Brain microvascular endothelial cell (primary cell): ENCODE measurements at places on chromosomes 12 and 14.

- no peak for DNase-seq
These were observed 4.5 kb downstream of the KRT83 start for GRCh38 chr12:52316701-52317100.

GRCh38 chr12:64125913-64126312 lies 96.2 kb downstream of the KICS2 start:
- no peak for DNase-seq

DNA sequence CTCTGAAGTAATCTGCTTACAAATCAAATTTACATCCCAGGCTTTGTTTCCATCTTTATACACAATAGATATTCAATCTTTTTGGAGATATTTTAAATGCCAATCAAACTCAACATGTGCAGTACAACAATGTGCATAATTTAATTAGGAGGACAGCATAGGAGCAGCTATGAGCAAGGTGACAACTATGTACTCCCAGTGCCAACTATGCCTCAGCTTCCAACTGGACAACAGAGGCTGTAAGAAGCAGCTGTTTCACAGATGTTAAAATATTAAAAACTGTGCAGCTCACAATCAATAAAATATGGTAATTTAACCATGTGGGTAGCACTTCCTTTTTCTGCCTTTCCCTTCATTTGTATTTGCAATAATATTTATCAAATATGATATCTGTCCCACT lies 99.9 kb downstream of the ST8SIA1 start:
- peak; percentile 23 for DNase-seq

DNA sequence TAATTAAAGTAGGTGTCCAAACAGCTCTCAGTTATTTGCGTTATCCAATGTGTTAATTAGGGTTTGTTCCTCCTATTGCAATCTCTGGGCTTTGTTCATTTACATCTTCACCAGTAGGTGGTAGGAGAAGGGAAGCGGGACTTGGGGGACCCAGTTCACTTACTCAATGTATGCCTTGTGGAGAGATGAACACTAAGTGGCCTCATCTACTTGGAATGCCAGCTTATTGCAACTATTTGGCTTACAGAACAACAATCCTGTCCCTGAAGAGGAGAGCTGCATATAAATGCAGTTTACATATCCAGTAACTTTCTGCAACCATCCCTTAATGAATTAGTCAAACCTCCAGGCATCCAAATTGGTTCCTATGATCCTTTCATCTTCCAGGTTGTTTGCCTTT lies 417.1 kb upstream of the CCDC196 start:
- DNase-seq: no peak

DNA sequence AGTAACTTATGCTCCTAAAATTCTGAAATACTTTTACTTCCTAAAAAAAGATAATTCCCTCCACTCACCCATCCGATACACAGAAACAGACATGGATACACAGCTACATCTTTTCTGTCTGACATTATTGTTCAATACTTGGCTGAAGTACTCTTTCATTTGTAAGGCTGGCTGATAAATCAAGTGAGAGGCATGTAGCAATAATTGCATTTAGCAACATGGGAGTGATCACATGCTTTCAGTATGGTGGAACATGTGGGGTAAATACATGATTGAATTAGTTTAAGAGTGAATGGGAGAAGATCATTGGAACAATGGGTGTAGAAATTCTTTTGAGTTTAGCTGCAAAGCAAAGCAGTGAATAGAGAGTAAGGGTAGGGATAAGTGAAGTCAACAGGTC lies 25.6 kb downstream of the PTPRQ start:
- DNase-seq: no peak

GRCh38 chr14:68427550-68427890 lies 365.3 kb downstream of the ZFP36L1 start:
- no peak for DNase-seq

GRCh38 chr14:77579065-77579464 lies 37.4 kb downstream of the SPTLC2 start:
- DNase-seq: no peak

DNA sequence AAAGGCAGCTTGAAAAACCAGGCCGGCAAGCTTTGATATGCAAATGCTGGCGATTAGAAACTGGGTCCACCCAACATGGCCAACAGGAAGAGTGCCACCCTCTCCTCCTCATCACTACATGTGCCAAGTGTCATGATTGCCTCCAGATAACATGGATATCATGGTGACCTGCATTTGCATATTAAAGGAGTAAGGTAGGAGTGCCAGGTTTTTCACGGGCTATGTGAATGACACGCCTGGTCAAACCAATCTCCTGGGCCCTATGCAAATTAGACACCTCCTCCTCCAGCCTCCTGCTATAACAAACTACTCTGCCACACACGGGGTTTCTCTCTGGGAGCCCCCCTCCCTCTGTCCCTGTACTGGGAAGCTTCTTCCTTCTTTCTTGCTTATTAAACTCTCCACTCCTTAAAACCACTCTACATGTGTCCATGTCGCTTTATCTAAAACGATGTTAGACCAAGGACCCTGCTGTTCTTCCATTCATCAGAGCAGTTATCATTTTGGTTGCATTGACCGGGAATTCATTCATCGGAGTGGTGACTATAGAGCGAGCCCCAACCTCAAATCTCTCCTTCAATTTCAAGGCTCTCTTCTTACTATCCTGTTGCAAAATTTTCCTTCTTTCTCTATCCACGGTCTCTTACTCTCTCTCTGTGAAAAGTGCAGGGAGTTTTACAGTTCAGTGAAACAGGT lies 27.5 kb downstream of the APOBEC1 start:
- no peak for DNase-seq

- no peak for DNase-seq
These were observed 1.0 kb downstream of the SMARCD1 start for GRCh38 chr12:50086148-50086547.

DNA sequence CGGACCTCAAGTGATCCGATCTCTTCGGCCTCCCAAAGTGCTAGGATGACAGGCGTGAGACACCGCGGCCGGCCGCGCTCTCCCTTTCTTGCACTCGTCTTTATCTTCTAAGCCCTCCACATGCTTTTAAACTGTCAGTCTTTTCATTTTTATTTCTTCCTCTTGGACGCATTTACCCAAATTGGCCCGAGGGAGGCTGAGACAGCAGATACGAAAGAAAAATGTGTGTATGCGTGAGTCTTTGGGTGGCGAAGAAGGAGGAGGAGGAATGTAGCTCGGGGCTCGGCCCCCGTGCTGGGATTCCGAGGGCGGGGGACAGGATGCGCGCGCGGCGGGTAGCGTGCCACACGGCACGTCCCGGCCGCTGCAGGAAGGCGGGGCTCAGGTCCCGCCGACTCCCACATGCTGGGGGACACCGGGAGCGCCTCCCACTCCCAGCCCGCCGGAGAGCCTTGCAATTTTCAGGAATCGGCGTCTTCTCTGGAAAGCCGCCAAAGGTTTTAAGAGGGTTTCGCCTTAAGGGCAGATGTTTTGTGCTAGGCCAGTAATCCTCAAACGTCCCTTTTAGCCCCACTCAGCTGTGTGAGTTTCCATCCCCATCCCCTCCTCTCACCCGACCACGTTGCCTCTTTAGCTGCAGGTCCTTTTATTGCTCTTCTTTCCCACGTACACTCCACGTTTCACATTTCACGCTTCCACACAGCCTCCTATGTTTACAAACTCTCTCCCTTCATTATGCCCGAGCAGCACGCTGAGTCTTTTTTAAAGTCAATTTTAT lies 34.7 kb upstream of the SLC2A3 start:
- DNase-seq: peak; percentile 88
